HT-29 (cell line): ENCODE measurements at places on chromosomes 1 and 21. TPM values are rescaled to one million over a fixed set of nuclear protein-coding genes. Genes with fewer than 3 reads are reported as not detected.

BACE2 gene
- total RNA-seq: 20.0 and 26.5 TPM in 2 replicates

S100A7 gene
- total RNA-seq: not detected in 2 replicates

DNA sequence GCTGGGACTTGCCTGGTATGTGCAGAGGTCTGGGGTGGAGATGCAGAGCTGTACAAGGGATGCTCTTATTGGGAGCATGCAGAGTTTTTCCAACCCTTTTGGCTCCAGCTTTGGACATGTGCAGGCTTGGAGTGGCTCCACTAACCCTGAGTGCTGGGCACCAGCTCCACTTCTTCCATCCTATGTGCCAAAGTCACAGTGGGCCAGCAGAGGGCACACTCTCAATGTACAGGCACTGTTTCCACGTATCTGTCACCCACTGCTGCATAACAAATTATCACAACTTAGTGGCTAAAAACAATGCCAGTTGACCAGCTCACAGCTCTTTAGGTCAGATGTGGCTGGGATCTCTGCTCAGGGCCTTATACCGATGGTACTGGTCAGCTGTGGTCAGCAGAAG lies 631.8 kb downstream of the AJAP1 start:
- DNase-seq: no peak

- no peak for DNase-seq
These were observed 23.2 kb downstream of the MAP7D1 start for GRCh38 chr1:36179220-36179600.

DNA sequence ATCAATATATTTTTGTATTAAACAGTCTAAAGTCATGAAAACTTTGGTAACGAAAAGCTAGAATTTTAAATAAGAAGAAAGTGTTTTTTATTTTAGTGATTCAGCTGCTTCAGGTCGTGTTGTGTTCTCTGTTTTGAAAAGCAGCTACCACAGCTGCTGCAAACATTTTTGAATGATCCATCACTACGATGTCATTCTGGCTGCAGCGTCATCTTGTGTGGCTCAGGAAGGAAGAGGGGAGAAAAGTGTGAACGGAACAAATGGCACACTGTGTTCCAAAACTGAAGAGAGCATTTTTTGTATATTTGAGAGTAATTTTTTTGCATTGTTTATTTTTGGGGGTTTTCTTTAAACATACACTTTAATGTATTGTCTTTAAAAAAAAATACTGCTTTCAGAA lies 323.0 kb upstream of the ADGRL2 start:
- no peak for DNase-seq

DNA sequence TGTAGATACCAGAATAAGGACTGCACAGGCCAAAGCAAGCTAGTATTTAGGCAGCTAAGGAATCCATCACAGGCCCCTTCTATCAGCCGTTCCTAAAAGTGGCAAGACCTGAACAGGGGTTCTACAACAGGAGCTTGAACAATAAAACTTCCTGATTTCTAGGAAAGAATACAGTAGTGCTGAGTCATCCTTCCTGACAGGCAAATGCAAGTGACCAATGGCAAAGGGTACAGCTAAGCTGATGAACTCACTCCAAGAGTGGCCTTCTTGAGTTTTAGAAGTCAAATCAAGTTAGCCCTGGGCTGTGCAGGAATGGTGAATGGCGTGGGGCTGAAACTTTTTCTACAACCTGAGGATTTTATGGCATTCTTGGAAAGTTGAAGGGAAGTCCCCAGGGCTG lies 112.9 kb downstream of the GREM2 start:
- DNase-seq: no peak

PERM1 gene
- total RNA-seq: 0.03 TPM in 1 of 2 replicates, not detected in the other

GRCh38 chr1:180188091-180188506 lies 33.4 kb downstream of the QSOX1 start:
- peak; percentile 90 for DNase-seq

GRCh38 chr21:36282568-36283230 lies 37.3 kb upstream of the MORC3 start:
- no peak for DNase-seq

- no peak for DNase-seq
These were observed 13.7 kb downstream of the FGR start for GRCh38 chr1:27621051-27621920.

GRCh38 chr1:159141584-159142390 lies 29.6 kb upstream of the CADM3 start:
- no peak for DNase-seq

PCAT6 gene
- total RNA-seq: not detected in 2 replicates

- no peak for DNase-seq
These were observed 877 bp downstream of the IRF2BP2 start for GRCh38 chr1:234608911-234609690.

GRCh38 chr1:241007668-241008067 lies 349.3 kb downstream of the RGS7 start:
- no peak for DNase-seq

DNA sequence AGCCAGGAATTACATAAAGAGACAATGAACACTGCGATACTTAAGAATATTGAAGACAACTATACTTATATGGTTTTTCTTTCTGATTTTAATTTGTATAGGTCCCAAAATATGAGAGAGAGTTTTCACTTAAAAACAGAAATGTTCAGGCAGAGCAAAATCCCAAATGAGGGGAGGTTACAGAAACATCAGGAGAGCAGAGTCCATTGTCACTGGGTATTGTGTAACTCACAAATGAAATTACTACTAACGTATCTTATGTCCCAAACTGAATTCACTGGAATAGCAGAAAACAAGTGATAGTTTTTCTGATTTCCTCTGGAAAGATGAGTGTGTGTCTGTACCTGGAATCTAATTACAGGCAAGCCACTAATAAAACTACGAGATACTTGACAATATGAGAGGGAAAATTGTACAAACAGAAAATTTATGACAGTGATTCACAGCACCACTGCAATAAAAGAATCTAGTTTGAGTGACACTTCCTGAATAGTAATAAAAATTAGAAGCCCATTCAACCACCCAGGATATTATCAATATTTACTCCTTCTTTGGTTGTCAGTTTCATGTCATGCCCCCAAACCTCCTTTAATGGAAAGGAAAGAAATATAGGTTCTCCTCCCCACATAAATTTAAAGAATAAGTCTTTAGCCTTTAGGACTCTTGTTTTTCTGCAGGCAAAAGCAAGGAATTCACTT lies 522.6 kb downstream of the ADGRL2 start:
- peak; percentile 27 for DNase-seq

GRCh38 chr1:35856964-35857363 lies 26.0 kb upstream of the AGO1 start:
- DNase-seq: no peak

TRAF3IP3 gene
- not detected in 2 replicates for total RNA-seq

DNA sequence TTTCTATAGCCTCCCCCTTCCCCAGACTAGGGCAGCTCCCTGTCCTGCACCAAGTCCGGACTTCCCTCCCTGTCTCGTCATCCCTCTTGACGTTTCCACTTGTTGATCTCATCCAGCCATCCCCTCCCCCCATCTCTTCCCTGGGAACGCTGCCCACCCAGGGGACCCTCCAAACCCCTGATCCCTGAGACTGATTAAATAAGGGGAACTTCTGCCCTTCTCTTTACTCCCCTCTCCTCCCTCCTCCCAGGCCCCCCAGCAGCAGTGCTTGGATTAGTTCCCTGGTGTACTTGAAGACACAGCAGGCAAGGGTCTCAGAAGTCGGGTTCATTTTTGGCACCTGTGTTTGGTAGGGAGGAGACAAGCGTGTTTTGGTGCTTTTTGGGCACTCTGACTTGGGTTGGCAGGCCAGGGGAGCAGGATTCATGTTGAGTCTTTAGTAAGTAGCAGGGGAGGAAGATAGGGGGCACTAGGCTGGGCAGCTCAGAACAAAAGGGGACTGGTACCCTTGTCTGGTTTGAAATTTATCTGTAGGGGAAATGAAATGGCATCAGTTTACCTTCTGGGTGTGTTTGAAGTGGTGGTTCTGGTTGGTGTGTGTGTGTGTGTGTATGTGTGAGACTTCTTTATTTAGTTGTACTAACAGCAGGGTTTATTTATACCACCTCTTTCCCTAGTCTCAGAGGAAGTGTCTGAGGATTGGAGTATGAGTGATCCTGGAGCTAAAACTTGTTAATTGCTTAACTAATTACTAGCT lies 11.1 kb downstream of the VANGL2 start:
- no peak for DNase-seq

GRCh38 chr1:76942549-76942948 lies 75.3 kb downstream of the ST6GALNAC5 start:
- DNase-seq: no peak

DNA sequence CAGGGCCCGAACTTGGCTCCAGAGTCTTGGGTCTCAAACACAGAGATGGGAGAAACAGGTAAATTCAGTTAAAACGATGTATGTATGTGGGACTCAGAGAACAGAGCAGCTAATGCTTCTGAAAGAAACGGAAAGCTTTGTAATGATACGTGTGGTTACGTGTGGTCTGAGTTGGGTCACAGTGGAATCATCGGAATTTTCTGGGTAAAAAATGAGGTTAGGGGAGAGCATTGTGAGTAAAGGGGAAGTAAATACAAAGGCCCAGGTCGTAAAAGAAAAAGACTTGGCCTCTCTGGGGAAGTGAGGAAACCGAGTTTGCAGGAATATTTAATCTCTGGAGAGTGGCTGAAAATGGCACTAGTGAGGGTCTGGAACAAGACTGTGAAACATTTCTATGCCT lies 8.3 kb downstream of the NHLH2 start:
- no peak for DNase-seq

LRRC38 gene
- total RNA-seq: not detected in 2 replicates

KIF17 gene
- total RNA-seq: not detected in 2 replicates

OR6K3 gene
- not detected in 2 replicates for total RNA-seq

GRCh38 chr21:45930231-45930760 lies 51.3 kb upstream of the COL6A1 start:
- no peak for DNase-seq

- DNase-seq: no peak
These were observed 78.5 kb downstream of the WDR3 start for GRCh38 chr1:118008011-118008410.

S100A7A gene
- not detected in 2 replicates for total RNA-seq

DNA sequence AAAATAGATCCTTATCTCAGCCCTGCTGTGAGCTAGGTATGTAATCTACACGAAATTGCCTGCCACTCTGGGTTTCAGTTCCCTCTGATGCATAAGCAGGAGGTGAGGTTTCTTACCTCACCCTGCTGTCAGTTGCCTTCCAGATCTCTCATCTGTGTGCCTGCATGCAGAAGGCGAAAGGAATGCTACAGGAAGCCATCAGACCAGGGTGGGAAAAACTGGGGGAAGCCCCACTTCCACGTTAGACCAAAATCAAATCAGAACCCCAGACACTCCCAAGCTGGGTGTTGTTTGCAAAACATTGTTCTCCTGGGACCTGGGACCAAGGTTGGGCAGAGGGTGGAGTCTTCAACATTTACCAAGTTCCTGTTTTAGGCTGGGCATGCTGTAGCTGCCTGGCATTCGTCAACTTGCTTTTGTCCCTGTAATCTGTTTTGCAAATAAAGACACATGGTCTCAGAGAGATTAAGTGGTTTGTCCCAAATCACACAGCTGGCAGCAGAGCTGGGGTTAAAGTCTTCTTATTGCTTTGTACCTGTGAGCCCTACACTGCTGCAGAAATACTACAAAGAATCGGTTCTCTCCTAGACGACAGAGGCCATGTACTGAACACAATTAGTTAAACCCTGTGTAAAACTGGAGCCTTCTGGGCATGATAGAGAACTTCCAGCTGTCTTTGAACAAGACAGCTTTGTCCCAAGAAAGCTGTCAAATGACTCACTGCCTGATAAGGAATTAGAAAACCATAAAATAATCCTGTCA lies 389.7 kb upstream of the RUNX1 start:
- DNase-seq: no peak

GRCh38 chr1:215682232-215682631 lies 115.1 kb downstream of the KCTD3 start:
- peak; percentile 49 for DNase-seq

DNA sequence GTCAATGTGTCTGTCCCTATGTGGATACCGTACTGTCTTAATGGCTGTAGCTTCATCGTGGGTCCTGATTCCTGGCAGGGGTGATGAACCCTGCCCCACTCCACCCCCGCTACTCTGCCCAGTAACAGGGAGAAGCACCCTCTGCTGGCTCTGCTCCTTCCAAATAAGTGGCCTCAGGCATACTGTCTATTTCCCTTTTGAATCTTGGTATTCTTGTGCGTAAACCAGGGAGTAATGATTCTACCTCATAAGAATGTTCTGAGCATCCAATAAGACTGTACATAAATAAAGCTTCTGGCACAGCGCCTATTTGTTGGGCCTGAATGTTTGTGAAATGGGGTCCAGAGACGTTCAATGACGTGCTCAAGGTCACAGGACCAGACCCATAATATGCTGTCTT lies 35.2 kb upstream of the CTPS1 start:
- peak; percentile 22 for DNase-seq

DNA sequence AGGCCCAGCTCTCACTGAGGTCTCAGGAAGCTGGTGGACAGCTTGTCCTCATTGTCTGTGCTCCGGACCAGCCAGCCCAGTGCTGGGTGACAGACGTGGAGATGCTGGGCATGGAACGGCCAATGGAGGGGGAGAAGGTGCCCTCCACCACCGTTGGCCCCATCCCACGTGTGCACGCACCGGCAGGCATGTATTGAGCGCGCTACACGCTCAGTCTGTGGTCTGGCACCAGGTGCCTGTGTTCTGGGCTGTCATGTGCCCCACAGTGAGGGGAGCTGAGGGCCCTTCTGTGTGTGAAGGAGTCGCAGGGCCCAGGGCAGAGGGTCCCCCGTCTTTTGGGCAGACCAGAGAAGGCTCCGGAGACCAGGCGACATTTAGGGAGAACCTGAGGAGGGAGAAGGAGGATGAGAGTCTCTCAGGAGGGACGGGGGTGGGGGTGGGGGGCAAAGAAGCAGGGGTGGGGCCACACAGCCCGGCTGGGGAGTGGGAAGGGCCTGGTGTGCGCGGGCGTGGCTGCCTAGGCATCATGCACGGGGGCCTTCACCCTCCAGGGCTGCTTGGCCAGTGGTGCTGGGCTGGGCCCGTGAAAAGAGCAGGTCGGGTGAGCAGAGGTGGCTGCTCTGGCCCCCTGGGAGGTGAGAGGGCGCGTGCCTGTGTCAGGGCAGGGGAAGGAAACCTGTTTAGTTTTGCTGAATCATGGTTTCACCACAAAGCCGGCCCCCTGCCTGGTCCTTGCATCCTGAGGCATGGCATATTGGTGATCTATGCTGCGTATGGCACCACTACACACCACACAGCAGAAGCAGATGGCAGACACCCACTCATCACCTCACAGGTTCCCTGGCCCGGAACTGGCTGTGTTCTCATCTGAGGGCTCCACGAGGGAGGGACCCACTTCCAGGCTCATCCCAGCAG lies 86.7 kb upstream of the TTC34 start:
- no peak for DNase-seq

DNA sequence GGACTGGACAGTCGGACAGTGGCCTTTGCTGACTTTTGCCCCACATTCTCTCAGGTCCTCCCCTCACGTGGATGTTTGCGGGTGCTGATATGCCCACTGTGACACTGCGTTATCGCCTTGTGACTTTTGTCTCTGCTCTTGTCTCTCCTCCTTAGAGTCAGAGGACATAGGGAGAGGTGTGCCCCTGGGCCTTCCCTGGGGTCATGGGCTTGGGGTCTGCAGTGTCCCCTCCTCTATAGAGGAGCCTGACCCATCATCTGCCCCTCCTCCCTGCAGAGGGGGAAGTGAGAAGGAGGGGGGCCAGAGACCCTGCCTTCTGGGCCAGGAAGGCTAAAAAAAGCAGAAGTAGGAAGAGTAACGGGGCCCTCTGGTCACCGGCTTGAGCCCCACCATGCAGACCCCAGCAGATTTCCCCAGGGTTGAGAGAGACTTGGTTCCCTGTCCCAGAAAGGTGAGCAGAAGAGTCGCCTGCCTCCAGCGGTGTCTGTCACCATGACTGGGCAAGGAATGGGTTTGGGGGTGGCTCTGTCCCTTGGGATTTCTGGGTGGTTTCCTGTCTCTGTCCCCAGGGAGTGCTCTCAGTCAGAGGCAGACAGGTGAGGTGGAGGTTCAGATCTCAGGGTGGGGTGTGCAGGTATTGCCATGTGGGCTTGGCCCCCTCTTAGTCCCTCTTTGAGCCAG lies 13.3 kb downstream of the RPS6KA1 start:
- DNase-seq: no peak
